ENCODE measurements at places on chromosomes 16 and 17.

- no peak for DNase-seq
Measured at GRCh38 chr16:22646948-22647556, 136.4 kb downstream of the NPIPB5 start.

DNA sequence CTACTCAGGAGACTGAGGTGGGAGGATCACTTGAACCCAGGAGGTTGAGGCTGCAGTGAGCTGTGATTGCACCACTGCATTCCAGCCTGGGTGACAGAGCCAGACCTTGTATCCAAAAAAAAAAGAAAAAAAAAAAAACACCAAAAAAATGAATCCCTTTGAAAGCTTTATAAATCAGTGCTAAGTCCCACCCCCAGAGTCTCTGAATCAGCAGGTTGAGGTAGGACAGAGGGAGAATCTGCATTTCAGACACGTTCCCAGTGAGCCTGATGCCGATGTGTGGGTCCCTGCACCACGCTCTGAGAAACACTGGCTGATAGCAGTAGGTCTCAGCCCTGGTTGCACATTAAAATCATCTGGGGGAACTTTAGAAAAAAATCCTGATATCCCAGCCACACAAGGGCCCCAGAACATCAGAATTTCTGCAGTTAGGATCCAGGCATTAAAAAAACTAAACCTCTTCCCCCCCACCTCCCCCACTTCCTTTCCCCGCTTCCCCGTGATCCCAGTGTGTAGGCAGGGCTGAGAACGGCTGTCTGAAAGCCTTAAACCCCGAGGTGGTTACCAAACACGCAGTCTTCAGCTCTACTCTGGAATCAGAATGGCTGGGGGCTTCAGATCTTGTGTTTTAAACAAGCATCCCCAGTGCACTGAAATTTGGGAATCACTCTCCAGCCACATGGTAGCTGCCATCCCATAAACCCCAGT, 27.3 kb upstream of the GPRC5B start:
- DNase-seq = no peak

GRCh38 chr17:65297384-65297783, 160.2 kb downstream of the RGS9 start:
- DNase-seq = no peak

DNA sequence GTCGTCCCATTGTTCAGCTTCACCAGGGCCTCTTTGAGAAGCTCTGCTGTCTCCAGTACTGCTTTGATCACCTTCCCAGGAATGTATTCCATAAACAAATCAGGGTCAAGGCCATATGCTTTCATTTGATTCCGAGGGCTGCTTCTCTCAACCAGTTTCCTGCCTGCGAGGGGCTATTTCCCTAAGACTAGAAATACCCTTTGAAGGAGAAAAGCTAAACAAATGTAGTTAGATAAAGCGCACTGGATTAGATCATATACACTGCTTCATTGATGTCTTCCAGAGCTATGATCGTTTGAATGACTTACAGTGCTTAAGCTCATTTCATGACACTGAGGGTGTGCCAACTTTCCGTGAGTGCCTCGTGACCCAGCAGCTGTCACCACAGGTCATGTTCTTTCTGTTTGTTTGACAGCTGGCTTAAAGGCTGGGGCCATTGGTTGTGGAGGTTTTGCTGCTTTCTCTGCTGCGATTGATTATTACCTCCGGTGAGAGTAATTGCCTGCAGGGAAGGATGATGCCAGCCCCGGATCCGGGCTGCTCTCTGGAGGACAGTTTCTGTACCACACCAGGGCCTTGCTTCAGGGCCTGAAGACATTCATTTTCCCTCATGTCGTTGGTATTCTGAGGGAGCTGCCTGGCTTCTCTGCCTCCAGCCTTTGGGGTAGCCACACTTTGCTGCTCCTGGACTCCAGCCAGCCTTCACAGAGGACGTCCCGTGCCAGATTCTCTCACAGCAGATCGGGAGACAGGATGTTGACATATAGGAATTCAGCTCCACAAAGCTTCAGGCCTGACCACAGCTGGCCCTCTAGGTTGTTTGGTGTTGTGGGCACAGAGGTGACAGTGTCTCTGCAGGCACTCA, 3.9 kb downstream of the TIMM22 start:
- DNase-seq = no peak

DNA sequence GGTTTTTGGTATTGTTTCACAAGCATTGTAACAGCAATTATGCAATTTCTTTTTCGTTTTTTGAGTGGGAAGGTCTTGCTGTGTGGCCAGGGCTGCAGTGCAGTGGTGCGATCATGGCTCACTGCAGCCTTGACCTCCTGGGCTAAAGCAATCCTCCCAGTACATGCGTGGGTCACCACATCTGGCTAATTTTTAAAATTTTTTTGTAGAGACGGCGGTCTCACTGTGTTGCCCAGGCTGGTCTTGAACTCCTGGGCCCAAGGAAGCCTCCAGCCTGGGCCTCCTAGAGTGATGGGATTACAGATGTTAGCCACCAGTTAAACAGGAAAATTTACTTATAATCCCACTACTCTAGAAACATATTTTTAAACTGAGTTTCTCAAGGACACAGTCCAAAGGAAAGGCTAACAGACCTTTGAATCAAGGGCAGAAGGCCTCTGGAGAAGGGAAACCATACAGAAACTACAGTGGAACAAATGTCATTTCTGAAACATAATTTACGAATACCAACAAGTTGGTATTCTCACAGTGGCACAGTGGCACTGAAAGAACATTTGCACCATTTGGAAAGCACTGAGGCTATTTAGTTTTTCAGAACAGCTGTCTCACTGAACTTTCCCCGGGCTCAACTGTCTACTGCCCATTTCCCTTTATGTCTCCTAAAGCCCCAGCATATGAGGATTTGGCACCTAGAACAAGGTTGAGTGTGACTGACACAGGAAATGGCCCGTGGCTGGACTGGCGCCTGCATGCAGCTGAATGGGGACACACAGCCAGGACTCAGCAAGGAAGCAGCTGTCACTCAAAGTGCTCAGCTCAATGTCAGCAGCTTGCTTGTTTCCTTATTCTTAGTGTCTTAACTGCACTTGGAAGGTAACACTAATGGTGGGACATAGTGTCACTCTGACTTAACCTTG, 2.8 kb upstream of the PRKAR1A start:
- no peak for DNase-seq

DNA sequence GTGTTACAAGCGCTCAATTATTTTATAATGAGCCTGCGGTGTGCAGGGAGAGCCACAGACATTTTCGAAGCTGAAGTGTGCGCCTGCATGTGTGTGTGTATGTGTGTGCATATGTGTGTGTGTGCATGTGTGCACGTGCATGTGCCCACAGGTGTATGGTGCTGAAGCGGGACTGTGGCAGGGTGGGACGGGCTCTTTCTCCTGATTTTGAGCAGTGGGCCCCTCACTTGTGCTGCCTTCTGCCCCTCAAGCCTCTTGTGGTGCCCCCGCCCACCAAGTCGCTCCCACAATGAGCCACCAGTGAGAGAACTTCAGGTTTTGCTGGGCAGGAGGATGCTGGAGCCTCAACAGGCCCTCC, 16.7 kb upstream of the KCNJ12 start:
- DNase-seq = no peak

DNA sequence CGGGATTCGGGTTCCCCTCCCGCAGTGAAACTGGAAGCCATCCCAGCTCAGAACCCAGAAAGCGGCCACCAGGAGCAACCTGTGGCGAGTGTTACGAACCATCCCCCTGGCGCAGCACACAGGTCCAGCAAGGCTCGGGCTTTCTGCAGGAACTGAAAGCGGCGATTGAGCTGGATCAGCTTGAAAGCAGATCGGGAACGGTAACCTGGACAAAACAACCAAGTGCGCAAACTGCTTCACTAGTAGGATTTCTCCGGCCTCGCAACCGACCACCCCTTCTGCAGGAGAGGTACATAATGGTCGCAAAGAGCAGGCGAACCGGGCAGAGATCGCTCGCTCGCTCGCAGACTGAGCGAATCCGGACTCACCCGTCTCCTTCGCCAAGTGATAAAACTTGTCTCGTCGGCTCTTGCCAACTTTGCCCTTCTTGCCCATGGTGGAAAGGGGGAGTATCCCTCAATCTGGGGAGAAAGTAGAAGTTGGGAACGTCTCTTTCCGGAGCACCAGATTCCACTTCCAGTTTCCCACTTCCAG, 696 bp upstream of the PSMC5 start:
- DNase-seq = no peak

GRCh38 chr16:8346294-8346693, 244.0 kb downstream of the TMEM114 start:
- DNase-seq = no peak

DNA sequence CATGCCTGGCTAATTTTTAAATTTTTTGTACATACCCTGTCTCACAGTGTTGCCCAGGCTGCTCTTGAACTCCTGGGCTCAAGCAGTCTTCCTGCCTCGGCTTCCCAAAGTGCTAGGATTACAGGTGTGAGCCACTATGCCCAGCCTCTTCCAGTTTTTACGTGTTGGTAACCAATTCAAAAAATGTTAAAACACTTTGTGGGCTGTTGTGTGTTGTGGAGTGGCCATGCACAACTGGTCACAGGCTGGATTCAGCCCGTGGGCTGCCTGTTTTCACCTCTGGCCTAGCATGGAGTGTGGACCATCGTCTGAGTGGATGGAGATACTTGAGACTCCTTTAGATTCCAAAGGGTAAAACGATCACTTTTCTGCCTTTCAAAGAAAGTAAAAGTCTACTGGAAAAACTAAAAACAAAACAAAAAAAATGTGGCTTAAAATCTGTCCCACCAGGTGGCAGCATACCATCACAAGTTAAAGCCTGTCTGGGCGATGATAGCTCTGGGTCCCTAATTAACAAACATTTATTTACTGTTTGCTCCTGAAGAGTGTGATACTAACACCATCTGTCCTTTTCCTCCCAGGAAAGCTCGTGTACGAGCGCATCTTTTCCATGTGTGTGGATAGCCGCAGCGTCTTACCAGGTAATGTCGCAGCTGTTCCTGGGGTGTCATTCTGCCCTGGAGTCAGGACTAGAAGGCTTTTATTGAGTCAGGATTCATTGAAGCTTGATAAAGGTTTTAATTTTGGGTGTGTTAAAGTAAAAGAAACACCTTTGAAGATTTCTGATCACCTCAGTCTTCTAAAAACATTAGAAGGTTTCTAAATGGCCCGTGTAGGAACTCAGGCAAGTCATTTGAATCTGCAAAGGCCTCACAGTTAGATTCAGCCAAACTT, 45.8 kb downstream of the VPS35L start:
- DNase-seq = no peak

- DNase-seq = no peak
Measured at GRCh38 chr17:64732336-64733006, 70.4 kb upstream of the SMURF2 start.

GRCh38 chr17:66743511-66743910, 91.4 kb upstream of the CACNG5 start:
- no peak for DNase-seq

DNA sequence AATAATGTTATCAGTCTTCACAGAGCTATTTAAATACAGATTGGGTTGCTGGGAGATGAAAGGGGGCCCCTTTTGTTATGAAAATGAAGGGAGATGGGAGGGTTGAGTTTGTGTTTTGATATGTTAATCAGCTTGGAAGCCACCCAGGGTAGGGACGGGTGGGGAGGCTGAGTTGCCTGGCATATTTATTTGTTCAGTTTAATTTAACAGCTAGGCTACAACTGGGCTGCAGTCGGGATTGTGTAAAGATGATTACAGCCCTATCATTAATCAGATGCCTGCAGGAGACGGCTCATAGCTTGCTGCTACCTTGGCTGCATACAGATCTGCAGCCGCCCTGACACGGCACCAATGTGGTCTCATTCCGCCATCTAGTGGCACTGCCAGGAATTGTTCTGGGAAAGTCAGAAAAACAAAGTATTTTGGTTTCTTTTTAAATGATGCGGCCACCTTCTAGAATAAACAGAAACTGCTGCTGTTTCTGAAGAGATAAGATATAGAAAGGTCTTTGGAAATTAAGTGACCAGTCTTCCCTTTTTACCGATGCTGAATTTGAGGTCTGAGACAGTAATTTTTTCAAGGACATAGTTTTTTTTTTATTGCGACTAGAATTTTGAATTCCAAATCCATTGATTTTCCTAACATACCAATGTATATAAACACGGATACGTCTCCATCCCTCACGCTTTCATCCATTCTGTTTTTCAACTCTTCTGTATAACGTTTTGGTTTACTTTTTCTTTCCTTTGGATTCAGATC, 458.0 kb upstream of the ASIC2 start:
- DNase-seq = peak; percentile 65

GRCh38 chr17:6994118-6994598, 1.7 kb upstream of the ALOX12 start:
- no peak for DNase-seq

GRCh38 chr17:70098030-70098429, 23.0 kb downstream of the KCNJ16 start:
- no peak for DNase-seq

DNA sequence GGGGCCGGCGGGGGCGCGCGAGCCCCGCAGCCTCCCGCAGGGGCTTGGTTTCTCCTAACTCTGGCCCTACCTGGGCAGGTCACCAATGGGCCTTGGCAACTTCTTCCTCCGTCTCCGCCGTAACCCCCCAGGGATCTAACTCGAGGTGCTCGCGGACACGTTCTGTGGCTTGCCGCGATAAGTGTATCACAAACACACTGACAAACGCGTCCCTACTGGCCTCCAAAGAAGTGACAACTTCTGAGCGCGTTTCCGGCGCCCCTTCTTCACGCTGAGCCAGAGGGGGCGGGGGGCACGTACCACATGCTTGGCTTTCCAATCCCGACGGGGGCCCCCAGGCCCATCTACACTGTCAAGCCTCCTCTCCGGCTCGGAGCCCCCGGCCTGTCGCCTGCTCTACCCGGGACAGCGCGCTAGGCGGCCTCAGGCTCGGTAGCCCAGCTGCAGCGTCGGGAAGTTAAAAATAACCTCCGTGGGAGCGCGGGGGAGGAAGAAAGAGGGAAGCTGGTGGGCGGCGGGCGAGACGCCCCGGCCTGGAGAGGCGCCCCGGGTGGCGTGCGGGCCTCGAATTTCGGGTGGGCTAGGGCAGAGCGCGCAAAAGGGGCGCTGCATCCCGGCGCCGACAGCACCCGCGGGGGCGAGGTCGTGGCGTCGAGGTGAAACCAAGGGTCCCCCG, 725 bp upstream of the SPHK1 start:
- no peak for DNase-seq

DNA sequence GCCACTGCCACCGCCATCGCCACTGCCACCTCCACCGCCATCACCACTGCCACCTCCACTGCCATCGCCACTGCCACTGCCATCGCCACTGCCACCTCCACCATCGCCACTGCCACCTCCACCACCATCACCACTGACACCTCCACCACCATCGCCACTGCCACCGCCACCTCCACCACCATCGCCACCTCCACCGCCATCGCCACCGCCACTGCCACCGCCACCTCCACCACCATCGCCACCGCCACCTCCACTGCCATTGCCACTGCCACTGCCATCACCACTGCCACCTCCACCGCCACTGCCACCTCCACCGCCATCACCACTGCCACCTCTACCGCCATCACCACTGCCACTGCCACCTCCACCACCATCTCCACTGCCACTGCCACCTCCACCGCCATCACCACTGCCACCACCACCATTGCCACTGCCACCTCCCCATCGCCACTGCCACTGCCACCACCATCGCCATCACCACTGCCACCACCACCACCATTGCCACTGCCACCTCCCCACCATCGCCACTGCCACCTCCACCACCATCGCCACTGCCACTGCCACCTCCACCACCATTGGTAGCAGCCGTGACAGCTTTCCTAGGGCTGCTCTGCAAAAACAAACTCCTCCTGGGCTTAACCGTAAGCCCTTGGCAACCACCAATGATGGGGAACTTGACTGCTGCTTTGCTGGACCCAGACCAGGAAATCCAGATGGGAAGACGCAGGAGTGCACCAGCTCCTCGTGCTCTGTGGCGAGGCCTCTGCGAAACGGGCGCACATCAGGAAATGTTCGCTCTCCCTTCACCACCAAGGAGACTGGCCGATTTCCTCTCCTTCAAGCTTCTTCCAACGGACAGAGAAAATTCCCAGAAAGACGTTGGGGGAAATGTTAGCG, 147.2 kb downstream of the RBFOX3 start:
- no peak for DNase-seq

Data from iPS DF 19.7 (cell line).